ENCODE measurements at places on chromosomes 12 and 14. TPM values are rescaled to one million over a fixed set of nuclear protein-coding genes. Genes with fewer than 3 reads are reported as not detected.

GRCh38 chr14:49134940-49135339 is 451.2 kb downstream of the RPS29 start:
- H3K27ac ChIP-seq = no peak overlapping the region
- DNase-seq = no peak
- no peaks in the 10 kb centered on the region for H3K36me3 ChIP-seq
- H3K4me3 ChIP-seq = no peak overlapping the region
- no peaks in the 10 kb centered on the region for H3K27me3 ChIP-seq

- H3K4me3 ChIP-seq = no peak overlapping the region
- DNase-seq = no peak
- no peaks in the 10 kb centered on the region for H3K27me3 ChIP-seq
- H3K36me3 ChIP-seq = no peaks in the 10 kb centered on the region
Measured at GRCh38 chr14:82449926-82450468, 916.3 kb upstream of the SEL1L start.

DNA sequence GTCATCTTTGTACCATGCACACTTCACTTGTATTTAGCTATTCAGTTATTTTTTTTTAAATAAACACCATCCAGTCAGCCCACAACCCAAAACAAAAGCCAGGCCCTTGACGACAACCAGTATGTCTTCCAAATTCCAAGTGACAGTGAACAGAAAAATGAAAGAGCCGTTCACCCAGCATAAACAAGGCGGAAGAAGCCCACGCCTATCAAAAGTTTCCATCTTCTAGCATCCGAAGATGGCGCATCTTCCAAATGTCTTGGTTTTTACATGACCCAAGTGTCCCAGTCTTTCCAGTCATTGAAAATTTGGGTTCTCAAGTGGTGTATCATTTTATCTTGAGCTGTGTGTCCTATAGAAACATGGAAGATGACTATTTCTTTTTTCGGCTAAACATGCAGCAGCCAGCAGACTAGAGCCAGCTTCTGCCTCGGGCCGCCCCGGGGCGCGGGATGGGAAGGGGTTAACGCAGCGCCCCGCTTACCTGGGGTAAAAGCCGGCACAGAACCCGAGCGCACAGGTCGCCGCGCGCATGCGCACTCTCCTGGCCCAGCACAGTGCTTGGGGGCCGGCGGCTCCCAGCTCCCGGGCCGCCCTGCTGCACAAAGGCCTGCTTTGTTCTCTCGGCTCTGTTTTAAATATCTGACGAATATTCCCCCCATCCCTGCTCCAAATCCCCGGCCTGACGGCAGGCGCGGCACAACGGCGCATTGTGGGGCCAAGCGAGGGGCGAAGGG is 164.8 kb downstream of the ZFP36L1 start:
- peaks cover 7% of the 10 kb centered on the region for H3K27me3 ChIP-seq
- H3K36me3 ChIP-seq = no peaks in the 10 kb centered on the region
- DNase-seq = peak; percentile 32
- H3K27ac ChIP-seq = no peak overlapping the region
- H3K4me3 ChIP-seq = no peak overlapping the region
- peaks cover 8% of the 10 kb centered on the region for H3K4me1 ChIP-seq

- no peaks in the 10 kb centered on the region for H3K36me3 ChIP-seq
- no peak for DNase-seq
- no peaks in the 10 kb centered on the region for H3K4me1 ChIP-seq
- no peak overlapping the region for H3K4me3 ChIP-seq
Measured at GRCh38 chr14:76541594-76542219, 165.8 kb downstream of the ESRRB start.

GRCh38 chr12:8834230-8834629 is 11.8 kb downstream of the A2ML1 start:
- no peak overlapping the region for H3K27ac ChIP-seq
- no peak overlapping the region for H3K4me3 ChIP-seq
- H3K4me1 ChIP-seq = peaks cover 2% of the 10 kb centered on the region

GRCh38 chr12:26113181-26113654 is 11.6 kb downstream of the BHLHE41 start:
- peaks cover 3% of the 10 kb centered on the region for H3K27me3 ChIP-seq
- H3K4me3 ChIP-seq = peak overlapping the region; percentile 88
- DNase-seq = no peak
- no peak overlapping the region for H3K27ac ChIP-seq
- no peaks in the 10 kb centered on the region for H3K36me3 ChIP-seq
- H3K4me1 ChIP-seq = peaks cover 31% of the 10 kb centered on the region

DNA sequence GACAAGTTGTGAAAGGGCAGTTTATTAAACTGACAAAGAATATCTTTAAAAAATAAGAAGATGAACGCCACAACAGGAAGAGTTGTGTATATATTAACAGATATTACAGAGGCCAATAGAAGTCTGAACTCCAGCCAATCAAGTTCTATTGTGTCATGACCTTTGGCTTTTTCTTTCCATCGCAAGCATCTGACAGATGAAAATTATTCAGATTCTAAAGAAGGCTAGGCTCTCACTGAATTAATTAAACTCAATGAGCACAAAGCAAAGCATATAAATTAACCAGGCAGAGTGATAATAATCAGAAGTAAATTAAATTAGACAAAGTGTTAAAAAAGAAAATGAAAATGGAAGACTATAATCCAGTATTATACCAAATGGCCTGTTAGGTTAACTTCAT is 62.0 kb upstream of the PYGL start:
- H3K27me3 ChIP-seq = no peaks in the 10 kb centered on the region
- H3K4me3 ChIP-seq = no peak overlapping the region
- H3K4me1 ChIP-seq = no peaks in the 10 kb centered on the region
- no peaks in the 10 kb centered on the region for H3K36me3 ChIP-seq

DNA sequence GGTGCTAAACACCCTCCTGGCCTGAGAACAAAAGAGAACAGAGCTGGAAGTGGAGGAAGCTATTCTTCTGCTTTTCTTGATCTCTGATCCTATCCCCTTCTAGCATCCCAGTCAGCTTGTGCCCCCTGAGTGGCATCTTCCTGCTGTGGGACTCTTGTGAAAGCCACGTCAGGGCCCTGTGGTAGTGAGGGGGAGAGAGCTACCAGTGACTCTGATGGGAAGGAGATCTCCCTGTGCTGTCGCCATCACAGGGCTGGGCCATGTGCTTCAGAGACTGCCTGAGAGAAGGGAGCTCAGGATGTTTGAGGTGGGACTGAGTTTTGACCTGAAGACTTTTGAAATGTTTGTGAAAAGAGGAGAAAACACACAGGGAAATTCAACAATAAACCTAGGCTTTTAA is 107.6 kb upstream of the FUT8 start:
- H3K36me3 ChIP-seq = no peaks in the 10 kb centered on the region
- H3K27ac ChIP-seq = no peak overlapping the region
- no peaks in the 10 kb centered on the region for H3K4me1 ChIP-seq
- peaks cover 4% of the 10 kb centered on the region for H3K27me3 ChIP-seq
- DNase-seq = no peak
- no peak overlapping the region for H3K4me3 ChIP-seq

- peaks cover 1% of the 10 kb centered on the region for H3K27me3 ChIP-seq
- no peak for DNase-seq
- H3K27ac ChIP-seq = no peak overlapping the region
- no peaks in the 10 kb centered on the region for H3K36me3 ChIP-seq
- H3K4me3 ChIP-seq = no peak overlapping the region
Measured at GRCh38 chr12:91921555-91921954, 224.1 kb downstream of the BTG1 start.

DNA sequence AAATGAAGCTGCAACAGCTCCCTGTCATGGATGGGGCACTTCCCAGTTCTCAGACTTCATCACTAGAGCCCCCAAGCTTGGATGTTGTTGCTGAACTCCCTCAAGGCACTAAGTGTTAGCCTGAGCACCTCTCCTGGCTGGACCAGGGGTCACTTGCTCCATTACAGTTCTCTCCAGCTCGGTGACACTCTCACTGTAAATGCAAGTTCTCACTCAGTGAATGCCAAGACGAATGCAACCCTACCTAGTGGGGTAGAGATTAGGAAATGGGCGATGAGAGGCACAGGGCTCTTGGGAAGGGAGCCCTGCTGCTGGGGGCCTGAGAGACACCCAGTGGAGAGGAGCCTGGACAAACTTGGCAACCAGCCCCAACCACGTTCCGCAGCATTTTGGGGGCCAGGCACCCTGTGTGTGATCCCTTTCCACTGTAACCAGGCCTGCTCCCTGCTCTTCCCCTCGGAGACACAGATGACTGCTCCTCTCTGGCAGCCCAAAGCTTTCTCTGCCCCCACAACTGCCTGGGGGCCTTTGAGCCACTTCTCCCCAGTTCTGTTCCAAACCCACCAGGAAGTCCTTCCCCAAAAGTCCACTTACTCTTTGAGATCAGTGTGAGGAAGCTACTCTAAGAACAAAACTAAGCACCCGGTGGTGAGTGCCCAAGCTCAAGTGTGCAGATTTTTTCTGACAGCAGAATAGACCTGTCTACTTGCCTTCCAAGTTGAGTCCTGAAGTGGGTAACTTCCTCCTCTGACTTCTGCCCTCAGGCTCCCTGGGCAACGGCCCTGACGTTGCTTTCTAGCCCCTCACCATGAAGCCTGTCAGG is 8.0 kb upstream of the SELPLG start:
- H3K27ac ChIP-seq = peak overlapping the region; percentile 64
- peak overlapping the region; percentile 58 for H3K4me3 ChIP-seq
- peaks cover 52% of the 10 kb centered on the region for H3K4me1 ChIP-seq

- peak overlapping the region; percentile 21 for H3K4me3 ChIP-seq
- H3K4me1 ChIP-seq = peaks cover 31% of the 10 kb centered on the region
- no peak overlapping the region for H3K27ac ChIP-seq
- peaks cover 17% of the 10 kb centered on the region for H3K27me3 ChIP-seq
- peaks cover 7% of the 10 kb centered on the region for H3K36me3 ChIP-seq
- no peak for DNase-seq
Measured at GRCh38 chr12:121535150-121536053, 45.4 kb downstream of the KDM2B start.

DNA sequence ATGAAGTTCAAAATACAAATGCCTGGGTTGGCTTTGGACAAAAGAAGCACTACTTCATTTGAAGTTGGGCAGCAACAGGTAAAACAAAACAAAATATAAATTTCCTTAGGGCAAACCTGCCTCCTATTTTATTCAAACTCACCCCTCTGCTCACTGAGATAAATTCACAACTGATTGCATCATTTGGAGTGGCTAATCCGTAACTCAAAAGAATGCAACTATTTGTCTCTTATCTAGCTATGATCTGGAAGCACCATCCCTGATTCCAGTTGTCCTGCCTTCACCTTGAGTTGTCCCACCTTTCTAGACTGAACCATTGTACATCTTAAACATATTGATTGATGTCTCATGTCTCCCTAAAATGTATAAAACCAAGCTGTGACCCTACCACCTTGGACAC is 145.0 kb downstream of the CCER1 start:
- H3K27me3 ChIP-seq = no peaks in the 10 kb centered on the region
- H3K27ac ChIP-seq = no peak overlapping the region
- no peaks in the 10 kb centered on the region for H3K4me1 ChIP-seq
- no peak for DNase-seq

- H3K27ac ChIP-seq = no peak overlapping the region
- no peak overlapping the region for H3K4me3 ChIP-seq
- H3K4me1 ChIP-seq = no peaks in the 10 kb centered on the region
- DNase-seq = no peak
- no peaks in the 10 kb centered on the region for H3K36me3 ChIP-seq
Measured at GRCh38 chr12:1122786-1123185, 131.8 kb downstream of the ERC1 start.

DNA sequence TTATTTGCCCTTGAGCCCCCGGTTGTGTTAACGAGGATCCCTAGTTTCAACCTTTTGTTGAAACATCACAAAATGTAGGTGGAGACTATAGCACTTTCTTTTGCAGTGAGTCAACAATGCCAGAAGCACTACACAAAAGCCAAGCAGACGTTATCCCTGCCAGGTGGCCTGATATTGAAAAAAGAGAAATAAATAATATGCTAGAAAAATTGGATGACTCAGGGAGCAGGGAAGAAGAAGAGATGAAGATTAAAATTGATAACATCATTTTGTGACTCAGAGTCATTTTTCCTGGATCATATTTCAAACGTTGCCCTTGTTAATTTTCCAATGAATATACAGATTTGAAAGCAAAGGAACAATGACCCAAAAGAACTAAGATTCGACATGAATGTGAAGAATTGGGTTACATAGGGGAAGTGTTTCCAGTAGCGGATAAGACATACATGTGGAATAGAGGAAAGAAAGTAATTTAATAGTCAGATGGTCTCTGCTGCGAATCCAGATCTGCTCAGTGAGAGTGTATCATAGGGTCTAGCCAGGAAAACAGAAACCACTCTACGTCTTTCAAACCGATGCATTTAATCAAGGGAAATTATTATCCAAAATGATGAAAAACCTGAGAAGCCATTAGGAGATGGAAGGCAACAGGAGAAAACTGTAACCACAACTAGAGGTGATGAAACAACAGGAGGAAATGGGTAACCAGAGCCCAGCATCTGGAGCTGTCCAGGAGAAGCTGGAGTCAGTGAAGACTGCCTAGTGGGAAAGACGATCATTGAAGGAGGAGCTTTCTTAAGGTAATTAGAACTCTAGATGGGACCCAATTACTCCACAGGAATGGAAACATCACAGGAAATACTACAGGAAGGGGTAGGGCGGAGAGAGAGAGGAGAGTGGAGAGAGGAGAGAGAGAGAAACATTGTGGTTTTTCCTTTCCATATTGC is 57.9 kb downstream of the RERG start:
- H3K4me1 ChIP-seq = no peaks in the 10 kb centered on the region
- peaks cover under 1% of the 10 kb centered on the region for H3K27me3 ChIP-seq
- DNase-seq = no peak
- no peak overlapping the region for H3K4me3 ChIP-seq
- no peaks in the 10 kb centered on the region for H3K36me3 ChIP-seq

DNA sequence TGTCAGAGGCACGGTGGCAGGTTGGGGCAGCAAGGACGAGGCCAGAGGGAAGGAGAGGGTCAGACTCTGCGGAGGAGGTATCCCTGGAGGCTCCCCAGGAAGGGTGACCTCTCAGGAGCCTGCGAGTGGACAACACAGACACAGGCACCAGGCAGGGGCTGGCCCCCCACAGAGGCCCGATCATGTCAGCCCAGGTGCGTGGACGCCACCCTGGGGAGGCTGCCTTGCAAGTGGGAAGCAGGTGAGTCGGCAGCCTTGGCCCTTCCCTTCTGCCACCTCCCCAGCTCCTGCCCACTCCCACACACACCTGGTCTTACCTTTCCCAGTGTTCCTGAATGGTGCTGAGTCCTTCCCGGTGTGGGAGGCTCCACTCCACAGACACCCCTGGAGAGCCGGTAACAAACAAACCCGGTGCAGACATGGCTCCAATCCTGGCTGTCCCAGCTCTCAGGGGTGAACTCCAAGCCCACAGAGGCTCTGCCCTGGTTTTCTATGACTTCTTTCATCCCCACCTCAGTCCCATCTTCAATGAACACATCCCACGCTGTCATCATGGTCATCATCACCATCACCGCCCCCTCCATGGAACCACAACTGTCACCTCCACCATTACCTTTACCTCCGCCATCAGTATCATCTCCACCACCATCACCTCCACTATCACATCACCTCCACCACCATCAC is 5.2 kb downstream of the ZBTB42 start:
- no peaks in the 10 kb centered on the region for H3K36me3 ChIP-seq
- H3K27me3 ChIP-seq = peaks cover 6% of the 10 kb centered on the region
- peak overlapping the region; percentile 14 for H3K4me3 ChIP-seq
- no peaks in the 10 kb centered on the region for H3K4me1 ChIP-seq

The ENDOU gene
- total RNA-seq = 1.6 TPM

The MYG1 gene
- total RNA-seq = 55.3 TPM

The INSM2 gene
- not detected for total RNA-seq

The GPRC5A gene
- total RNA-seq = 3.4 TPM

The RBM19 gene
- 27.4 TPM for total RNA-seq

The MYO1H gene
- total RNA-seq = 4.4 TPM

The TAS2R9 gene
- not detected for total RNA-seq

The SCNN1A gene
- total RNA-seq = 2.2 TPM

The ORMDL2 gene
- total RNA-seq = 33.9 TPM

The HAL gene
- total RNA-seq = 1.1 TPM

The ST8SIA1 gene
- total RNA-seq = 0.77 TPM

The BMP4 gene
- total RNA-seq = 101 TPM
